ENCODE measurements at places on chromosomes 7 and 10.

GRCh38 chr10:79490400-79491142 lies 21.8 kb upstream of the EIF5AL1 start:
- no peak for DNase-seq

DNA sequence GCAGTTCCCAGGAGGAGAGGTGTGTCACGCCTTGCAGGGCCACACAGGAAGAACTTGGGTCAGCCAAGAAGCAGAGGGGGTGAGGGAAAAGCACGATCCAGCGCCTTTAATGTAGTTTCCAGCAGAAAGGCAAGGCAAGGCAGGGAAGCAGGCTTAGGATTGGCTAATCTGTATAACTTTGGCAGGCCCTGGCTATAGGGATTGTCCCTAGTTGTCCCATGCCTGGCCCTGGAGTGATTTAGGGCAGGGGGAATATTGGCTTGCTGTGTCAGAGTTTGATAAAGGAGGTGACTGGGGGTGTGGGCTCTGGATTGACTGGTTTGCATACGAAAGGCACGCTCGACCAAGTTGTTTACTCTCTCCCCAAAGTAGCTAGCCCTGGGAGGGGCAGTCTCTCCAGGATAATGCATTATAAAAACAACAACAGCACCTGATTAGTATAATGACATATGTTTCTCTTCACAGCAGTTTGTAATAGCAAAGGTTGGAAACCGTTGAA lies 44.5 kb downstream of the RBM28 start:
- DNase-seq = no peak

DNA sequence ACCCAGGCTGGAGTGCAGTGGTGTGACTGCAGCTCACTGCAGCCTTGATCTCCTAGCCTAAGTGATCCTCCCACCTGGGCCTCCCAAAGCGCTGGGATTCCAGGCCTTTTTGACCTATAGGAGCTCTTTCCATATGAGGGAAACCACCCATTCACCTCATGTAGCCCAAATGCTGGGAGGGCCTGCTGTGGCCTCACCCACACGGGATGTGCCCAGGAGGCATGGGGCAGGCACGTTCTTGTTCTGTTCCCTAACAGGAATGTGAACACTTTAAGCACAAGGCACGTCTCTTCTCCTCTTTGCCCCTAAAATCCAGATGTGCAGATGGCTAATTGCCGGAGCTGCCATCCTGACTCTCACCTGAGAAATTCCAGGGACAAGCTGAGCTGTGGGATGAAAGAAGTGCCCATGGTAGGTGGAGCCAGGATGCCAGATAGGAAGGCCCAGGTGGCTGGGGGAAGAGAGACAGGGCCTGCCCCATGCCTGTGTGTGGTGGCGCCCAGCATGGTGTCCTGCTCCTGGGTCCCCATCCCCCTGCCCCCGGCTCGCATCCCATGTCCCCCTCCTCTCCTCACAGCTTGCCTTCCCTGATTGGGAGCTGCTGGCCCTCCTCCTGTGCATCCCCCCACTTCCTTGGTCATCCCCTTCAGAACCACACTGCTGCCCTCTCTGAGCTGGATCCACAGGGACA lies 17.3 kb downstream of the CAMK2B start:
- DNase-seq = no peak

- DNase-seq = no peak
Measured at GRCh38 chr10:23892296-23892695, 316.6 kb upstream of the KIAA1217 start.

DNA sequence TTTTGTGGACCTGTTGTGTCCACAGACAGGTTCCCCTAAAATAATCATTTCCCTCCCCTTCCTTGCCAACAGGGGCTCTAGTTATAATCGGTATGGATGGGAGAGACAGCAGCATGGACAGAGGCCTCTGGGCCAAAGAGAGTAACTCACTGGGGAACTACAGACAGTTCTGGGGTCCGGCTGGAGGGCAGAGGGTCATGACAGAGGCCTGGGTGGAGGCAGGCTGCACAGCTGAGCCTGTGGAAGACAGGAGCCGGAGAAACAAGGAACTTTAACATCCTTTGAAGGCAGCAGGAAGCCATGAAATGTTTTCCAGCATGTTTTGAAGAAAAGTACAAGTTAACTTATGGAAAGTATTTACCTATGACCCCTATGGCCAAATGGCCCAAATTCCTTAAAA lies 68.6 kb downstream of the PDIA4 start:
- DNase-seq = no peak

DNA sequence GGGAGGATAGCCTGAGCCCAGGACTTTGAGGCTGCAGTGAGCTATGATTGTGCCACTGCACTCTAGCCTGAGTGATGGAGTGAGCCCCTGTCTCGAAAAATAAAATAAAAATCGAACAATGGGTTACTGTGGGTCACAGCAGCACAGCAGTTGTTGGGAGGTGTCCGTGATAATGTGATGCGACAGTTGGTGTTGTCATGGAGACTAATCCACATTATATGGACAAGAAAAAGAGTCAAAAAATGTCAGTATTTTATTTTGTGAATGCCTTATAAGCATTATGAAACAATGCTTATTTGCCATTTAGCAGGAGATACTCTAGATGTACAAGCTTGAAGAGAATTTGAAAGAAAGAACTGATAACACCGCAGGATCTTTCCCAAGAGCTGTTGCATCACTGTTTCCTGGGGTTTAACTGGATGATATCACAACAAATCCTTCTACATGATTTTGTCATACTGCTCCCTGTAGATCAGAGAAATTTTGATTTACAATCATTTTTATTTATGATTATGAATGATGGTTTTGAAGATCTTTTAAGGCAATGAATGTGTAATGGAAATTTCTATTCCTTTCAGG lies 195.4 kb downstream of the BAMBI start:
- no peak for DNase-seq

GRCh38 chr10:89490596-89491335 lies 44.6 kb downstream of the SLC16A12 start:
- no peak for DNase-seq

- DNase-seq = no peak
Measured at GRCh38 chr10:19659920-19660655, 156.1 kb upstream of the PLXDC2 start.

GRCh38 chr10:112295853-112296830 lies 12.9 kb downstream of the TECTB start:
- no peak for DNase-seq

DNA sequence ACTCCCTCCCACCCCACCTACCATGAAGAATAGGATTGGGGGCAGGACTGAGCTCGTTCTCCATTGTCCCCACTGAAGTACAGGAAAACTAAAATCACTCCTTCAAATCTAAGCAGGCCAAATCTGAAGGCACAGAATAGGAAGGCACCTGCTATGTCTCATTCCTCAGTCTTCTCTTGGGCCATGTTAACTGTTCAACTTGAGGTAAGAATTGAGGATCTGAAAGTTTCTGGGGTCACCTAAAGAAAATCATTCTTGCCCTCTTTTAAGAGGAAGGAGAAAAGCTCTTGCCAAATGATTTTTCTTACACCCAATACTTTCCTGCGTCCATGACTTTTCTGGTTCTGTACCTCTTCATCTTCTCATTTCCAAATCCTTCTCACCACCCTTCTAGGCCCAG lies 4.9 kb downstream of the CPN1 start:
- no peak for DNase-seq

DNA sequence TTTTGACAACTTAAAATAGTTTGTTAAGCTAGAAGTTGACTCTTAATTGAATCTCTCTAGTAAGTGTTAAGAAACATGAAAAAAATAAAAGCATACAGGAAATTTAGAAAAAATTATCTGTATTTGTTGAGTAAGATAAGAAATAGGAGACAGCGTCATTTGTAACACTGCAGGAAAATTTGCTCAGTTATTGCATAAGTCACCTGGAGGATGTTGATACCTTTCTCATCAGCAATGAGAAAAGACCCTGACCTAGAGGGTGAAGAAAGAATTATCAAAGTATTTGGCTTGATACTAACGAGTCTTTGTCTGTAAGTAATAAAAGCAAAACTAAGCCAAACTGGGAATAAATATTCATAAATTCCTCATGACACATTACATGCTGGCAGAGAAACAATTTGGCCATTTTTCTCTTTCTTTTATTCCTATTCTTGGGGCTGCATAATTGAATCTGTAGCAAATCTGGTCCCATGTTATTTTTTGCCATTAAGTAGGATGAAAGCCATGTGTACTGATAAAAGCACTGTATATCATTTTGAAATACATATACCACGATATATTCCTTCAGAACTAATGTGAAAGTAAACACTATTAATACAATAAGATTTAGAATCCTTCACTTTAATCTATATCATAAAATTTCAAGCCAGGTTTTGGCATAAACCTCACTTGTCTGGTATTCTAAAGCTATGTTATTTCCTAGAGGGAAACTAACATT lies 362.8 kb downstream of the THSD7A start:
- DNase-seq = no peak

DNA sequence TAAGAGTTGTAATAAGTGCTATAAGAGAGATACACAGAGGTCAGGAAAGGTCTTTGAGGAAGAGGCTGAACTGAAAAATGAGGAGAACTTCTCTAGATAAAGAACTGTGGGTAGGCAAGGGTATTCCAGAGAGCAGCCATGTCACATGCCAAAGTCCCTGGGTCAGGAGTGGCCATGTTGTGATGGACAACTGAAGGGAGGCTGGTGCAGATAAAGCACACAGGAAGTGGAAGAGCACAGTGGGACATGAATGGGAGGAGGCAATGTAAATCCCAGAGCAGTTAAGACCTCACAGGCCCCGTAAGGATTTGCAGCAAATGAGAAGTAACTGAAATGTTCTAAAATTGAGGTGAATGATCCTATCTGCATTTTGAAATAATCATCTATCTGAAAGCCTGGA lies 37.2 kb downstream of the IMMP2L start:
- DNase-seq = no peak

DNA sequence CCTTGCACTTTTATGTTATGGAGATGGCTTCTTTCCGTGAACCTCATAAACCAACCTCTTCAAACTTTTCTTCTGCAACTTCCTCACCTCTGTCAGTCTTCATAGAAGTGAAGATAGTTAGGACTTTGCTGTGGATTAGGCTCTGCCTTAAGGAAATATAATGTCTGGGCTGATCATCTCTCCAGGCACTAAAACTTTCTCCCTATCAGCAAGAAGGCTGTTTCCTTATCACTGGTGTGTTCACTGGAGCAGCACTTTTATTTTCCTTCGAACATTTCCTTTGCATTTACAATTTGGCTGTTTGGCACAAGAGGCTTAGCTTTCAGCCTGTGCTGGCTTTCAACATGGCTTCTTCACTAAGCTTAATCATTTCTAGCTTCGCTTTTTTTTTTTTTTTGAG lies 52.8 kb downstream of the ESYT2 start:
- no peak for DNase-seq

DNA sequence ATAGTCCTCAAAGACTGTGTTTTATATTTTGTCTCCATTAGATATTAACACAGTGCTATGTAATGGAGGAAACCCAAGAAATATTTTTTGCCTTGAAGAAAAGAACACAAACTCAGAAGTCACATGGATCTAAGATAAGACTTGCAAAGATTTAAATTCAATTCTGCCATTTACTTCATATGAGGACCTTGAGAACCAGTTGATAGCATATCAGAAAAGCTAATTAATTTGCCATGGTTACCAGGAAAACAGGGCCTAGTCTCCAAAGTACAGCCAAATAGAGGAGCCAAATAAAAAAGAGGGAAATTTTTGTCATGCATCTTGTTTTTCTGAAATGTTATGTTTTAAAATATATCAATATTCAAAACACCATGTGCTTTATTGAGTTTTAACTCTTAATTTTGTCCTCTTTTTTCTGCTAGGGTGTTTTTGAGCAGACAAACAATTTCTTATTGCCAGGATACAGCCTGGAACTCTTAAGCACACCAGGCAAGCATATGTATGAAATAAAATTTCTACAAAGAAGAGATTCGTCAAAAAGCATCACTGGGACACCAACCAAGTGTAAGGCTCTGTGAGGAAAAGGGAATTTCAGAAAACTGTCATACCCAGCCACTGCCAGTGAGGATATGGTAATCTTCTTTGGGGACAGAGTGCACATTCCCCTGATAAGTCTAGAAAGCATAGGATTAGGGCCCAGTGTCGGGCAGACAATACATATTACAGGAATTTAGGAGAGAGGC lies 10.6 kb upstream of the TOMM7 start:
- DNase-seq = no peak

DNA sequence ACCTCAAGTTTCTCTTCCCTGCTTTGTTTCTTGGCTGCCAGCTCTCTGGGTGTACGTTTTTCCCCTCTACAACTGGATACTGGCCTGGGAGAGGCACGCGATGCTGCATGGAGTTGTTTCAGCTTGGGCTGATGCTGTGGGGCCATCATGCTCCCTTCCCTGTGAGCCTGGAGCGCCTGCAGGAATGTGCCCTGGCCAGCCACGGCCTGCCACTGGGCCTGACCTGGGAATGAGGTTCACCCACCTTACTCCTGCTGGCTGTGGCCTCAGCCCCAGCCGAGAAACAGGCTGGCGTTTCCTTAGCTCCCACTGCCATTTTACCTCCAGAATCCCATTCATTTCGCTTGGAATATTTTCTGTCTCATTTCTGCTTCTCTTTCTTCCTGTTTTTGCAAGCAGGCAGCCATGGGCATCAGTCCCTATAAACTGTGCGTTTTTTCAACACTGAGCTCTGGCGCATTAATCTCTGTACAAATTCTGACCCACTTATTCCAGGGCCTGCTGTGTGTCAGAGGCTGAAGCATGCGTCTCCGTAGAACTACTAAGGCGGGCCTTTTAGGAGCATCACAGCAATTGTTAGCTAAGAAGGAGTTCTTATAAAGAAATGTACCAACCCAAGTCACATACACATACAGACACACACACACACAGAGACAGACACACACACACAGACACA lies 57.9 kb downstream of the GATA3 start:
- no peak for DNase-seq

DNA sequence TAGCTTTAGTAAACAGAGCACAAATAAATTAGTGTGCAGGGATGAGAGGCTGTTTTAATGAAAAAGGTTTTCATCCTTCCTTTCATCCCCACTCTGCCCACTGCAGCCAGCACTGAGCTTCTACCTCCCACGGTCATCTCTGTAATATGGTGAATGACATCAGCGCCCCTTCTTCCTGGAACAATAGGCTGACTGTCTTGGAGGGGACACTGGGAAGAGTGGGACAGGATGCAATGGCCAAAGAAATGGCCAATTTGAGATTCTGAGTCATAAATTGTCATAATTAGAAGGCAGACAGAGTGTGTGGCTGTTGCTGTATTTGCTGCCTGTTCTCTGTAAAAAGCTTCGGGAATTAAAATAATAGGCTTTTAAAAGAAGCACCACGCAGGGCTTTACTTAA lies 126.7 kb upstream of the CALN1 start:
- DNase-seq = no peak

GRCh38 chr10:71088054-71088453 lies 124.3 kb upstream of the UNC5B start:
- no peak for DNase-seq

Measured in stimulated activated CD8-positive, alpha-beta memory T cell treated with anti-CD3 and anti-CD28 coated beads, Interleukin-4, amount 100 ng/mL, for 4 hours (primary cell).